ELR (cell line): ENCODE measurements at places on chromosomes 6 and 20.

GRCh38 chr6:85354761-85355618 lies 94.9 kb upstream of the NT5E start:
- DNase-seq = peak; percentile 82

DNA sequence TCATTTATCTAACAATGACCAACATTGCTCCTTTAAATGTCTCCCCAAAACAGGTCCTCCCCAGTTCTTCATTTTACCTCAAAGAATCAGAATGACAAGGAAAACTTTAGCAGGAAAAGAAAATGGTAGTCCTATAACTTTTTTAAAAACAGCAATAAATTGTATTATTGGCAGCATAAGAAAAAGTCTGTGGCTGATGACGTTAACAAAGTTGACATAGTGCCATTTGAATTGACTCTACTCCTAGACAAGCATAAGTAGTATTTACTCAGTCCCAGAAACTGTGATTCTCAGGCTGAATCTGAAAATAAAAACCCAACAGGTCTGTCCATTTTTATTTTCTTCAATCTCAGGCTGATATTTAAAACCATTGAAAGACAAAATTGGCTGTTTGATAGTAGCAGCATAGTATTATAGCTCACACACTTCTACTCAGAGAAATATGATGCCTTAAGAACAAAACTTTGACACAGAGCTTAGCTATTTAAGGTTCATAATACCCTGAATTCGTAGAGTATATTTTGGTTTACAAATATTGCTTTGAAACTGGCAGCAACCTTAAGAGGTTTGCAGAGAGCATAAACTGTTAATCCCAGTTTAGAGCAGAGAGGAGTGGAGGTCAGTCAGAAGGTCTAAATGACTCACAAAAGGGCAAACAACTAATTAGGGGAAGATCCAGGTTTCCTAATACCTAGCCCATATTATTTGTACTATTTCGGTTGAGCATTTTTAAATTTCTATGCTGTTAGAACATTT lies 35.0 kb upstream of the TENT5A start:
- peak; percentile 27 for DNase-seq

DNA sequence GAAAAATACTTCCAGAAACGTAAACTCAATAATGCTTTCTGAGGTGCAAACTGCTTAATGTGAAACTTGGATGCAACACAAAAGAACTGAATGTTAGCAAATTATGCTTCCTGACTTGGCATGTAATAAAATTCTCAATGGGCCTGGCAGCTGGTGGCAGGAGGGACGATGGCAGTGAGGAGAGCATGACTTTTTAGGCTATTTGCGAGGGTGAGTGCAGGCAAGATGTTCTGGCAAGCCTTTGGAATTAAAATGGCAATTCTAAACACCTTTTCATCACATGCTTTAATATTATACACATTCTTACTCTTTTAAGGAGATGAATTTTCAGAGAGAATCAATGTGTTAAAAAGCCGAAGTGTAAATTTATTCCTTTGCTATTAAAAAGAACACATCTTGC lies 224.8 kb upstream of the CDH4 start:
- no peak for DNase-seq

DNA sequence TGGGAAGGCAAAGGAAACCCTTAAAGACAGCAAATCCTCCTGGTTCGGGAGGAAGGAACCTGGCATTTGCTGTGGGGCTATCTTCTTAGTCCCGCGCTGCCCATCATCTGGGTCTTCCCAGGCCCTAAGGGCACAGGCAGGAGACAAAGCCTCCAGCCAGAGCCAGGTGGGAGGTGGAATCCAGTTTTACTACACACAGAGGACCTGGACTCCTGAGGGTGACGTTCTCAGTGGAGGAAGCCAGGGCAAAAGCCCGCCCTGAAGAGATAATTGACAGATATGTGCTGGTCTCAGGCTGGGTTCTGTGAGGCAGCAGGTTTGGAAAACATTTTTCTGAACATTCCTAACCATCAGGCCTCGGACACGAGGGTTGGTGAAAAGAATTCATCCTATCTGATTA lies 88.4 kb upstream of the AGPAT4 start:
- DNase-seq = no peak

DNA sequence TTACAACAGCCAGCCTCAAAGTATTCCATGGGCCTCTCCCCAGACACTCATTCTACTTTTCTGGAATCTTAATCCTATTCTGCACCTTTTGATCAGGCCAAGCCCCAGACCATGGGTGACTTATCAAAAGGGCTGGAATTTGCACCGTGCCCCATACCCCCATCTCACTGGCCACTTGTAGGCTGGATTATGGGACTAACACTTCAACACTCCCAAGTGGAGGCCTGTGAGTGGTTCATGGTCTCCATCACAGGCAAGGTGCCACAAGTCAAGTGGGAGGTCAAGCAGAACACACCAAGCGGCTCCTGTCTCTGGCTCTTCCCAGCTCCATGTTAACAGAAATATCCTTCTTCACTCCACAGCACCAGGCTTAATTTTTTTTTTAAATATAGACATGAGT lies 212.3 kb upstream of the HEY2 start:
- DNase-seq = no peak

DNA sequence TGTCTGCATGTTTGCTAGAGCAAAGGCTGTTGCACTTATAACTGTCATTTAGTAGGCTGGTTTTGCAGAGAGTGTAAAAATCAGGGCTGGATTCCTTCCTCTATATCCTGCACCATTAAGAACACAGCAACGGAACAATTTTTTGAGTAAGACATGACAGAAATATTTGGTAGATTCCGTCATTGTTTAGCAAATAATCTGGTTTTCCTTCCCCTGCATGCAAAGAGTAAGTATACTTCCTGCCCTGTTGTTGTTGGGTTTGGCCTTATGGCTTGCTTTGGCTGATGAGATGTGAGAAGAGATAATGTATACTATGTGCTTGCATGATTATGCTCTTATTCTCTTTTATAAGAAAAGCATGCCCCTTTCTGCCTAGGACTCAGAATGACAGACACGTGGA lies 23.8 kb downstream of the MANEA start:
- peak; percentile 80 for DNase-seq

DNA sequence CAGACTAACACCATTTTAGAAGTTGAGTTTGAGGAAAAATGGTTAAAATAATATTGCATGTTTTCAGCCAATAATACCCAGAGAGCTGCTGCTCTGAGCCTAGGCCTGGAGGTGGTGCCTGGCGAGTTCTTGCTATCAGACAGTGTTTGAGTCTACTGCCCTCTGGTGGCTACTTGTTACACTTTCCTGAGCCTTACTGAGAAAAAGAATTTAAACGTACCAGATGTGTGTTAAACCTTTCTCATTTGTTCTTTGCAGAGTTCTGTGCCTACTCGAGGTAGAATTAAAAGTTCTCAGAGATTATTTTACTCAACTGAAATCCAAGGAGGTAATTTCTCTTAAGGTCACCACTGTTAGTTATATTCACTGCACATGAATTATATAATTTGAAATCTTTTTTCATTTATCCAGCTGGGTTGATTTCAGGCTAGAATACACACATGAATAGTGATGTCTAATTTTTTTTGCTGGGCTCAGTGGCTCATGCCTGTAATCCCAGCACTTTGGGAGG lies 38.2 kb downstream of the SHLD1 start:
- peak; percentile 89 for DNase-seq

DNA sequence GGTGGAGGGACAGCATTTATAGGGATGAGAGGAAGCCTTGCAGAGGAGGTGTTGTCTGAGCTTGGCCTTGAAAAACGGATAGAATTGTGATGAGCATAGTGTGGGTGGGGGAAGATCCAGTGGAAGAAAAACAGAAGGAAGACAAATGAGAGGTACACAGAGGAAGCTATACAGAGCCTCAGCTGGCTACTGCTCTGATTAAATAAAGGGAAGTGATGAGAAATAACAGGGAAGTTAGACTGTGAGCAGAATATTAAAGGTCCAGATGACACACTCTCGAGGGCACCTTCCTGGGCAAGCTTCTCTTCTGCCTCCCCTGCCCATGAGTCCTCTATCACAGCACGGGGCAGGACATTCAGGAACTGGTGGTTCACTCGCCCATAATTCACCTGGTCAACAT lies 182.3 kb downstream of the KIF16B start:
- no peak for DNase-seq

DNA sequence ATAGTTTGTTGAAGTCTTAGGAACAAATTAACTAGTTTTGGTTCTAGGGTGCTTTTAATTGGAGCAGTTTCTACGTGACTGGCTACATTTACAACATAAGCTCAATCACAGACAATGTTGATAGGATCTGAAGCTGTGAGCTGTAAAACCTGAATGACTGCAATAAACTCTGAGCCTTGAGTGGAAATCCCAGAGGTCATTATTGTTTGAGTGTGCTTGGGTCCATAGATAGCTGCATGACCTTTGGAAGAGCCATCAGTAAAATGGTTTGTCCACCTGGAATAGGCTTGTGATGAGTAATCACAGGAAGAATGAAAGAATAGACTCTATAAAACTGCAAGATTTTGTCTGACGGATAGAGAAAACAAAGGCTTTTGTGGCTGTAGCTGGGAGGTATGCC lies 26.7 kb downstream of the HLA-DRB1 start:
- DNase-seq = no peak

DNA sequence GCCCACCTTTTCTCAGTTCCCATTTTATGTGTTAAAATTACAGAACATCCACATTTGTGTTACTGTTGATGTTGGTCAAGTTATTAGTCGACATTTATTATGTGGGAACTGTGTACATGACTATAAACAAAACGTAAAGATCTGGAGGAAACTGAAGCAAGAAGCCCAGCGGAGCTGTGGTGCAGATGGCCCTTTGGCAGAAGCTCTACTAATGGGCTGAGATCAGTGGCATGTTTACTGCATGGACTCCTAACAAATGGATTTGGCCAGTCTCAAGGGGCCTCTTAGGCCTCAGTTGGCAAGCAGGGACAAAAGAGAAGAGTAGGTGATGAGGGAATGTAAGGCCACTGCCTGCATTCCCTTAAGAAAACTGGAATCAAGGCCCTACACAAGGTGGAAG lies 282.1 kb upstream of the TCF21 start:
- no peak for DNase-seq

DNA sequence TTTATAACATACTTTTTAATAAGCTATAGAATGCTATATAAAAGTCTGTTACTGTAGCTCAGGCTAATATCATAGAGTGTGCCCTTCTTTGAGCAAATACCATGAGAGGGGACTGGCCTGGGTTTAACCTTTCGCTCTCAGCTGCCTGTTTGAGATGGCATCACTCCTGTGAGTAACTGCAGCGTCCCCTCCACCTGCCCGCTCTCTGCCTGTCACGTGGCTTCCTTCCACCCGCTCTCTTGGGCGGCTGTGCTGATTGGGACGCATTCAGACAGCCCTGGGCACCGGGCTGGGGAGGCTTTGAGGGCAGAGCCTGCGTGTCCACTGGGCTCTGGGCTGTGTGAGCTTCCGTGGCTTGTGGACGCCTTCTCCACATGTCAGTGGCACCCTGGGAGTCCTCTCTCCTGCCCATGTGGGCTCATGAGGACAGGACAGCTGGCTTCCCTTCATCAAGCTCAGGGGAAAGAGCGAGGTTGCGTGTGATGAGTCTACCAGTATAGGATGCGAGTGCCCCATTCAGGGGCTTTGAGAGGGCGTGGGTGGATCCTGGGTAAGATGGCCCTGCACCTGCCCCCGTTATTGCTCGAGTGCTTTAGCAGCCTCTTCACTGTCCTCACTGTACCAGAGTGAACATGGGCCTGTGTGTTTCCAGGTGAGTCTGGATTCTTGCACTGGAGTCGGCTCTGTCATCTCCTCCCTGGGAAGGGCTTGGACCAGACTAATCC lies 10.7 kb upstream of the C20orf204 start:
- no peak for DNase-seq

DNA sequence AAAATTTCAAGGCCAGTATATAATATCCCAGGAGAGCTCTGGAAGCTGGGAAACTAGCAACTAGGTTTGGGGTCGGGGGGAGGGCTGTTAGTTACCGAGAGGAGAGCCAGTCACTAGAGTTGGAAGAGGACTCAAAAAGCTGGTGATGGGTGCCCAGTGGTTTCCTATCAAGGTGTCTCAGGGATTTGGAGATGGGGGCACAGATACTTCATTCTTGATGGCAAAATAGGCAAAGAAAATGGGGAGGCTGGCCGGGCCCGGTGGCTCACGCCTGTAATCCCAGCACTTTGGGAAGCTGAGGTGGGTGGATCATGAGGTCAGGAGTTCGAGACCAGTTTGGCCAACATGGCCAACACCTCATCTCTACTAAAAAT lies 805 bp downstream of the PHF1 start:
- no peak for DNase-seq

GRCh38 chr20:51437182-51437924 lies 105.2 kb downstream of the NFATC2 start:
- DNase-seq = no peak

GRCh38 chr6:168939041-168939440 lies 314.6 kb downstream of the THBS2 start:
- DNase-seq = no peak
